ENCODE measurements at places on chromosomes 12 and 14. TPM values are rescaled to one million over a fixed set of nuclear protein-coding genes. Genes with fewer than 3 reads are reported as not detected.
A peak's percentile ranks its signal among the peaks of the same experiment; 100 is the strongest.

DNA sequence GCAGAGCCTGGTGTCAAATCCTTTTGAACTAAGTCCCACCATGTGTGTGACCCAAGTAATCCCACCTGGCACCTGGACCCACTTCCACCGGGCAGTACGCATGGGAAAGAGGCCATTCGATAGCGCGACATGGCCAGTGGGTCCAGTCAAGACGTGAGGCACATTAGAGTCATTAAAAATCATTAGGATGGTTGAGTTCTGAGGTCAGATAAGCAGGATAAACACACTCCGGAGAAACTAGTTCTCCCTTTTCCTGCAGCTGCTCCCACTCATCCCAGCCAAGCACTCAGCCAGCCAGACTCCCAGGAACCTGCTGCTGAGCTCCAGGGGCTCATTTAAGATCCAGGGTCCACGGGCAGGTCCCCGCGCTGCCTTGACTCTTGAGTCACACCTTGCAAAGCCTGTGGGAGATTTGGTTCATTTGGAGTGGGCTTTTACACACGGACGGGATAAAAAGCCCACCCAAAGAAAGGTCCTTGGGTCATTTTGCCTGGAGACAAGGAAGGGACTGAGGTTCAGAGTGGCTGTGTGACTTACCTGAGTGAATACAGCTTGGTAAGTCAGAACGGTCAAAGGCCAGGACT, 313.9 kb downstream of the BCL11B start:
- H3K4me3 ChIP-seq: no peak overlapping the region
- H3K27ac ChIP-seq: no peak overlapping the region
- no peak for DNase-seq
- no peaks in the 10 kb centered on the region for H3K27me3 ChIP-seq
- H3K36me3 ChIP-seq: no peaks in the 10 kb centered on the region

DNA sequence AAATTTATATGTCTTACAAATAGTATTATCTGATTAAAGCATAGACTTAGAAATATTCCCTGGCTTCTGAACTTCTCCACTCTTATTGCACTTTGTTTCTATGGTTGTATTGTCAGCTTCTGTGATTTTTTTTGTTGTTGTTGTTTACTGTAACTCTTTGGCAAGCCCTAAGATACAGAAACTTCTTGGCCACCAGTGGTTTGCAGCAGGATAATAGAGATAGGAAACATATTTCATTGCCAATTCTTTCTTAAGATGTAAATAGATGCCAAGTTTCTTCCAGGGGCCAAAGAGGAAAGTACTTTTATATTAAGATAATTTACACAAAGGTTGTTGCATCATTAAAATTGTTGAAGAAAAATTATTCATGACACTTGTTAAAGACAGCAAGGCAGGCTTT, 123.8 kb downstream of the PTPRB start:
- no peak for DNase-seq
- H3K27ac ChIP-seq: no peak overlapping the region
- H3K27me3 ChIP-seq: peaks cover 4% of the 10 kb centered on the region
- H3K4me3 ChIP-seq: no peak overlapping the region

- DNase-seq: peak; percentile 58
- peak overlapping the region; percentile 89 for H3K27ac ChIP-seq
These were observed 2.4 kb upstream of the NAB2 start for GRCh38 chr12:57086493-57087009.

DNA sequence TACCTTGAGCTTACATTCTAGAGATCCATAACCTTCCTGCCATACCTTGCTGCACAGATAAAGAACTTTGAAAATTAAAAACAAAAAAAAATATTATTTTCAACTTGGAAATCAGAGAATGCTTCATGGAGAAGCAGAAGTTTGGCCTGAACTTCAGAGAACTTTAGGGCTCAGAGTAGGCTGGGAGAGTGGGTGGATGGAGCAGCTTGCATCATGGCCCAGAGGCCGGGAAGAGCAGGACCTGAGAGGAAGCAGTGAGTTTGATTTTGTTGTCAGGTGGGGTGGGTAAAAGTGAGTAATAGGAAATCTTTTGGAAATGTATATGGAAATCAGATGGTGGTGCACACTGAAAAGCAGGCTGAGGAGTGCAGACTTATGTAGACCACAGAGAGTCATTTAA, 228.5 kb upstream of the KRR1 start:
- H3K4me1 ChIP-seq: no peaks in the 10 kb centered on the region
- no peak overlapping the region for H3K4me3 ChIP-seq
- no peak overlapping the region for H3K27ac ChIP-seq
- H3K36me3 ChIP-seq: no peaks in the 10 kb centered on the region

GRCh38 chr12:86234316-86234855, 21.8 kb downstream of the MGAT4C start:
- no peak overlapping the region for H3K4me3 ChIP-seq
- no peaks in the 10 kb centered on the region for H3K27me3 ChIP-seq
- no peak overlapping the region for H3K27ac ChIP-seq
- no peak for DNase-seq
- H3K4me1 ChIP-seq: no peaks in the 10 kb centered on the region

GRCh38 chr14:102201776-102202175, 62.1 kb downstream of the WDR20 start:
- no peak overlapping the region for H3K4me3 ChIP-seq
- peak overlapping the region; percentile 39 for H3K27ac ChIP-seq
- peaks cover 9% of the 10 kb centered on the region for H3K36me3 ChIP-seq
- H3K4me1 ChIP-seq: peaks cover 60% of the 10 kb centered on the region

GRCh38 chr12:2997989-2998670, 38.9 kb downstream of the TEAD4 start:
- H3K27ac ChIP-seq: no peak overlapping the region
- H3K27me3 ChIP-seq: peaks cover 9% of the 10 kb centered on the region
- H3K4me1 ChIP-seq: no peaks in the 10 kb centered on the region

DNA sequence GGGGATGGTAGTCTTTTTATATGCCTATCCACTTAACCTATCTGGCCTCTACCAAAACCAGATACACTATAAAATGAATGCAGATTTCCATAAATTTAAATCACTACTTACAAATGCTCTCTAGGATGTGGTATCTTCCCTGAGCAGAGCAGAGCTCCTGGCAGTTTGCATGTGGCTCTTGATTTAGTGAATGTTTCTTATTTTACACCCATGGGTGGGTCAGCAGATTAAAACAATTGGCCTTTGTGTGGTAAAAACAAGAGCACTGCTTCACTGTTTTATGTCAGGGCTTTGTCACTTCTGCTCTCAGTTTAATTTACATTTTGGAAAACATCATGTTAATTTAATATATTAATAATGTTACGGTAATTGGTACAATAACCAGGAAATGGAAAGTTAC, 5.5 kb downstream of the TAS2R19 start:
- H3K27me3 ChIP-seq: no peaks in the 10 kb centered on the region
- DNase-seq: no peak
- H3K4me1 ChIP-seq: peaks cover 20% of the 10 kb centered on the region
- no peak overlapping the region for H3K4me3 ChIP-seq
- peaks cover 23% of the 10 kb centered on the region for H3K36me3 ChIP-seq
- no peak overlapping the region for H3K27ac ChIP-seq

GRCh38 chr12:82964446-82964845, 277.7 kb downstream of the TMTC2 start:
- DNase-seq: no peak
- no peak overlapping the region for H3K27ac ChIP-seq
- no peaks in the 10 kb centered on the region for H3K36me3 ChIP-seq
- H3K4me3 ChIP-seq: no peak overlapping the region

DNA sequence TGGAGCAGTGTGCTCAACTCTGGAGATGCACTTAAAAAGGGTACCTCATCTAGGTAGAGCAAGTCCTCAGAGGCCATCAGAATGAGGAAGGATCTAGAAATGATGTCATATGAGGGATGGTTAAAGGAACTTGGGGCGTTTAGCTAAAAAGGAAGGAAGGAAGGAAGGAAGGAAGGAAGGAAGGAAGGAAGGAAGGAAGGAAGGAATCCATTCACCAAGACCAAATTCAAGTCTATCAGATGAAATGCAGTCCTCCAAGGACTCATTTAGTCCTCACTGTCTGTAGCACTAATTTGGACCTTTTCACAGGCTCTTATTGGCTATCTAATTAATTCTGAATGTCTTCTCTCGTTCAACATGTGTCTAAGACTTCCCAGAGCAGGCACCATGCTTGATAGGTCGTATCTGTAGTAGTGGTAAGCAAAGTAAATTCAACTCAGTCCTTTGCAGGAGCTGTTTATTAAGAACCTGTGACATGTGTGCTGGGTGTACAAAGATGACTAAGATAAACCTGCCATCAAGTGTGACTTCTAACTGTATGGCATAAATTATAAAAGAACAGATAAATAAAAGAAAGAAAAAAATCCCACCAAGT, 63.5 kb downstream of the LLPH start:
- peaks cover 25% of the 10 kb centered on the region for H3K4me1 ChIP-seq
- H3K27me3 ChIP-seq: no peaks in the 10 kb centered on the region
- H3K4me3 ChIP-seq: no peak overlapping the region
- DNase-seq: no peak
- H3K36me3 ChIP-seq: no peaks in the 10 kb centered on the region
- H3K27ac ChIP-seq: no peak overlapping the region

- H3K27me3 ChIP-seq: no peaks in the 10 kb centered on the region
- peaks cover 10% of the 10 kb centered on the region for H3K36me3 ChIP-seq
- no peaks in the 10 kb centered on the region for H3K4me1 ChIP-seq
- DNase-seq: no peak
These were observed 11.4 kb downstream of the TESC start for GRCh38 chr12:117087808-117088207.

DNA sequence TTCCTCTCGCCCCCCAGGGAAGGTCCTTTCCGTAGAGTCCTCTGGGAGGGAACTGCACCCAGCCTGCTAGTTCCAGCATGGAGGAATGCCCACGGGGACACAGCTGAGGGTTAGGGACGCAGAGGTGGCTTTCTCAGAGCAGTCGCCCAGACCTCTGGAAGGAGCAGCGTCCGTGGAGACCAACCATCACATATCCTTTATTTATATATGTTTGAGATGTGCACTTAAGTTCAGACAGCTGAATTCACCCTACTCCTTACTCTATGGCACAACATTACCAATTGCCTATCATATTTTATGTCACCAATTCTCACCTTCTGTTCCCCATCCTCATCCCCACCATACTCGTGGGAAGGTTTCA, 305.6 kb upstream of the DIO3 start:
- H3K4me3 ChIP-seq: no peak overlapping the region
- no peaks in the 10 kb centered on the region for H3K36me3 ChIP-seq
- H3K4me1 ChIP-seq: no peaks in the 10 kb centered on the region
- no peak overlapping the region for H3K27ac ChIP-seq
- no peak for DNase-seq

- H3K4me1 ChIP-seq: no peaks in the 10 kb centered on the region
- DNase-seq: no peak
- no peak overlapping the region for H3K4me3 ChIP-seq
- peaks cover 9% of the 10 kb centered on the region for H3K27me3 ChIP-seq
These were observed 58.9 kb upstream of the FRMD6 start for GRCh38 chr14:51592836-51593235.

- peaks cover 12% of the 10 kb centered on the region for H3K27me3 ChIP-seq
- H3K36me3 ChIP-seq: no peaks in the 10 kb centered on the region
- H3K4me1 ChIP-seq: no peaks in the 10 kb centered on the region
- no peak overlapping the region for H3K4me3 ChIP-seq
These were observed 63.9 kb downstream of the NUAK1 start for GRCh38 chr12:106074706-106075392.

DNA sequence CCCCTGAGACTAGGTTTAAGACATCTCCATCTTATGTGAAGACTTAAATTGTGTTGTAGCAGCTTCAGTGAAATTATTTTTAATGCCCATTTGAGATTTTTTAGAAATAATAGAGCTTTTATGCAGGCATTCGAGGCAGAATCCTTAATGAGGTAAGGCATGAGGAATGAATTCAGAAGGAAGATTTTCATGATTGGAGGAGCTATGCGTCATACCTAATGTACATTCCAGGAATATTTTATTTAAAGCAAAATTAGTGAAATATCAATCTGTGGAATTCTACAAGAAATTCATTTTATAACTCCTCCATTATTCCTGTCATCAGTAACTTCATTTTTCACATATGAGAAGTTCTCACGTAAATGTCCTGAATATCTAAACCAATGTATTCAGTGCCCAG, 36.0 kb upstream of the GARIN6 start:
- no peaks in the 10 kb centered on the region for H3K4me1 ChIP-seq
- H3K27ac ChIP-seq: no peak overlapping the region
- DNase-seq: no peak

DNA sequence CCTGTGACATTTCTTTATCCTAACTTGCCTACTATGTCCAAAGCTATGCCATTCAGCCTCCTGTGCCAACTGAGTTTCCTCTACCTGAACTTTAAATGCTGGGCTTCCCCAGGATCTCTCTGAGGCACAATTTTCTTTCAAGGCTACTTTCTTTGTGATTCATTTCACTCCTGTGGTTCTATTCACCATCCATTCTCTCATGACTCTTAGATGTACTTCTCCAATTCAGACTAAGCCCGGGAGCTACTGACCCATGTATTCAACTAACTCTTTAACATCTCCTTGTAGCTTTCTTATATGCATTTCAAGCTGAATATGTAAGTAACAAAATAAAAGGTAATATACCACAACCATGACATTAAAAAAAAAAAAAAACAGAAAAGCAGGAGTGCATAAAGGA, 738.9 kb upstream of the USP15 start:
- H3K4me3 ChIP-seq: no peak overlapping the region
- H3K27ac ChIP-seq: no peak overlapping the region
- no peaks in the 10 kb centered on the region for H3K36me3 ChIP-seq
- H3K27me3 ChIP-seq: peaks cover 4% of the 10 kb centered on the region
- DNase-seq: no peak
- H3K4me1 ChIP-seq: no peaks in the 10 kb centered on the region

GRCh38 chr14:103008768-103009357, 48.5 kb downstream of the CDC42BPB start:
- peaks cover 4% of the 10 kb centered on the region for H3K36me3 ChIP-seq
- peaks cover 1% of the 10 kb centered on the region for H3K4me1 ChIP-seq

DNA sequence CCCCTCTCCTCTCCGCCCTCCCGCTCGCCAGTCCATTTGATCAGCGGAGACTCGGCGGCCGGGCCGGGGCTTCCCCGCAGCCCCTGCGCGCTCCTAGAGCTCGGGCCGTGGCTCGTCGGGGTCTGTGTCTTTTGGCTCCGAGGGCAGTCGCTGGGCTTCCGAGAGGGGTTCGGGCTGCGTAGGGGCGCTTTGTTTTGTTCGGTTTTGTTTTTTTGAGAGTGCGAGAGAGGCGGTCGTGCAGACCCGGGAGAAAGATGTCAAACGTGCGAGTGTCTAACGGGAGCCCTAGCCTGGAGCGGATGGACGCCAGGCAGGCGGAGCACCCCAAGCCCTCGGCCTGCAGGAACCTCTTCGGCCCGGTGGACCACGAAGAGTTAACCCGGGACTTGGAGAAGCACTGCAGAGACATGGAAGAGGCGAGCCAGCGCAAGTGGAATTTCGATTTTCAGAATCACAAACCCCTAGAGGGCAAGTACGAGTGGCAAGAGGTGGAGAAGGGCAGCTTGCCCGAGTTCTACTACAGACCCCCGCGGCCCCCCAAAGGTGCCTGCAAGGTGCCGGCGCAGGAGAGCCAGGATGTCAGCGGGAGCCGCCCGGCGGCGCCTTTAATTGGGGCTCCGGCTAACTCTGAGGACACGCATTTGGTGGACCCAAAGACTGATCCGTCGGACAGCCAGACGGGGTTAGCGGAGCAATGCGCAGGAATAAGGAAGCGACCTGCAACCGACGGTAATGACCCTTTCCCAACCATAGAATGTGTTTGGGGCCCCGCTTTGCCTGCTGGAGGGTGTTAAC, 615 bp downstream of the CDKN1B start:
- H3K27me3 ChIP-seq: no peaks in the 10 kb centered on the region
- H3K4me3 ChIP-seq: peak overlapping the region; percentile 94
- peaks cover 58% of the 10 kb centered on the region for H3K4me1 ChIP-seq
- DNase-seq: no peak
- peaks cover 50% of the 10 kb centered on the region for H3K36me3 ChIP-seq

The CLEC14A gene
- total RNA-seq: not detected

The CCDC177 gene
- total RNA-seq: not detected

The LACRT gene
- total RNA-seq: not detected

The ARHGAP9 gene
- 291 TPM for total RNA-seq

The MORN3 gene
- 14.0 TPM for total RNA-seq

The GNPTAB gene
- 64.2 TPM for total RNA-seq

The TEX22 gene
- total RNA-seq: 8.2 TPM

The B3GNT4 gene
- total RNA-seq: not detected

The TCL1B gene
- 0.47 TPM for total RNA-seq

The IL26 gene
- total RNA-seq: not detected

Data from naive thymus-derived CD8-positive, alpha-beta T cell (primary cell).